ENCODE measurements at places on chromosomes 11 and 22. TPM values are rescaled to one million over a fixed set of nuclear protein-coding genes. Genes with fewer than 3 reads are reported as not detected.

DNA sequence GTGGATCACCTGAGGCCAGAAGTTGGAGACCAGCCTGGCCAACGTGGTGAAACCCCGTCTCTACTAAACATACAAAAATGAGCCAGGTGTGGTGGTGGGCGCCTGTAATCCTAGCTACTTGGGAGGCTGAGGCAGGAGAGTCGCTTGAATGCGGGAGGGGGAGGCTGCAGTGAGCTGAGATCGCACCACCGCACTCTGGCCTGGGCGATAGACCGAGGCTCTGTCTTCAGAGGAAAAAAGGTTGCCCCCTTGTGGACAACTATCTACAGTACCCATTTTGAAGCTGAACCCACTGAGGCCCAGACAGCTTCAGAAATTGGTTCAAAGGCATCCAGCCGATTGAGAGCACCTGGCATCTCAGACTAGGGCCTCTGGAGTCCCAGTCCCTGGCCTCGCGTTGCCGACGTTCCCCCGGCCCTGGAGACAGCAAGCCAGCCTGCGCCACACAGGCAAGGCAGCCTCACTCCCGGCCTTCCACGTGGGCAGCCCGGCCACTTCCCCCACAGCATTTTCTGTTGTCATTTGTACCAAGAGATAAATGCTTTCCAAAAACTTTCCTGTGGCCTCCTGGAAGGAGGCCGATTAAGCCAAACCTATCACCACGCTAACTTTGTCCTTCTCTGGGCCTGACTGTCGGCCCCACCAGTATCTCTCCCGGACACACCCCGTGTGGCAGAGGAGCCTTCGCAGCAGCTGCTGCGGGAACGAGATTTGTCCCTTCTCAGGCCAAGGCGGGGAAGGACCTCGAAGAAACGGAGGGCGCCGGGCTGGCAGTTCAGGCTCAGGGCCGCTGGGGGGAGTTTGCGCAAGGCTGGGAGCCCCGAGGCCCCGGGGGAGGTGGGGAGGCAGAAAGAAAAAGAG lies 82.8 kb downstream of the FLI1 start:
- peak; percentile 33 for DNase-seq

GRCh38 chr11:123742724-123743120 lies 1.3 kb upstream of the ZNF202 start:
- DNase-seq: no peak

DNA sequence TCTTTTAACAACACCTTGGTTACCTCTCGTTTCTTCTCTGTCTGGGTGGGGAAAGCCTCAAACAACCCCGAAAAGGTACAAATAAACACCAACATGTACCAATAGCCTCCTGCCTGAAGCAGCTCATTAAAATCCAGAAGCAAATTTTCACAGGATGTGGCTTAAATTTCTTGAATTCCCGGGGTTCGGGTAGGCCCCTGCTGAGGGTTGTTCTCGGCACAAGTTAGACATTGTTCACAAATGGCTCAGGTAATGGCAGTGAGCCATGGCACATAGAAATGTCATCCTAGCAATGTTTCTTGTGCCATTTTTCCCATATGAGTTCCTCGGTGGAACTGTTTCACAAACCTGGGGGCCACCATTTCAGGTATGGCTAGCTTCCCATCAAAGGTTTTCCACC lies 19.7 kb upstream of the GLYATL1 start:
- peak; percentile 6 for DNase-seq

- no peak for DNase-seq
Measured at GRCh38 chr22:26318975-26319374, 110.1 kb upstream of the ASPHD2 start.

GRCh38 chr22:40044870-40045834 lies 50.4 kb downstream of the FAM83F start:
- peak; percentile 15 for DNase-seq

GRCh38 chr11:131345406-131345805 lies 25.0 kb upstream of the NTM start:
- DNase-seq: no peak

DNA sequence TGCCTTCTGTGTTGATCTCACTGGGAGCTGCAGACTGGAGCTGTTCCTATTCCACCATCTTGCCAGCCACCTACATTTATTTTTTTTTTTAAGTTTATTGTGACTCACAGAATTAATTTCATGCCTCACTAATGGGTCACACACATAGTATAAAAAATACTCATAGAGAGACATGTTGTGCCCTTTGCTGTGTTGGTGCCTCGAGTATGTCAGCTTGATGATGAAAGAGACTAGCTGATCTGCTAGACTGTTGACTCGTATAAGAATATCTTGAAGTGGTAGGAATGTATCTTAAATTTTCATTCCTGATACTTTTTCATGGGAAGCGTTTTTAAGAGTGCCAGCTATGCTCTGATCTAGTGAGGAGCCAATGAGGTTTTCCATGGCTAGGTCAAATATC lies 28.6 kb upstream of the AMPD3 start:
- peak; percentile 48 for DNase-seq

- no peak for DNase-seq
Measured at GRCh38 chr11:112163875-112164685, at the start of gene IL18. TSS of gene IL18 (minus strand) at chr11:112164094. CDS start at chr11:112155053, 9,041 bp downstream.

DNA sequence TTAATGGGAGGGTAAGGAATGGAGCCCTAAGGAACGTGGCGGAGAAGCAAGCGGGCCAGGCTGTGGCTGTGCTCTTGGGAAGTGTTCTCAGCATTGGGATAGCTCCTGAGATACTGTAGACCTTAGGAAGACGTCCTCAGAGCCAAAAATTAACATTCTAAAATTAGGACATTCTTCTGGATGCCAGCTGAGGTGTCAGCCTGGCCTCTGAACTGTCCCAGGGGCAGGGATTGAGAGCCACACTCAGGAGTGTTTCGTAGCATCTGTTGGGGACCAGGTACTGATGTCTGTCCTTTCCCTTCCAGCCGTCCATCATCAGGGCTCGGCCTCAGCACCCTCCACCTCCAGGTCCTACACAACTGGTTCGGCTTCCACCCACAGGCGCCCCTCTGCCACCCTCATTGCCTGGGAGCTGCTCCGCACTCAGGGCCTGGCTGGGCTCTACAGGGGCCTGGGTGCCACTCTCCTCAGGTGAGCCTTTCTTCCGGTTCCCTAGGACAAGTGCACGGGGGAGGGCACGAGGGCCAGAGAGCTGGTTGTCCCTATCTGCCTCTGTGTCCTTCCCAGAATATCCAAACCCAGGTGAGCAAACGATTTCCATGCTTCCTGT lies 23.6 kb downstream of the SLC25A18 start:
- no peak for DNase-seq

GRCh38 chr22:17842386-17842785 lies 68.1 kb upstream of the BID start:
- no peak for DNase-seq

DNA sequence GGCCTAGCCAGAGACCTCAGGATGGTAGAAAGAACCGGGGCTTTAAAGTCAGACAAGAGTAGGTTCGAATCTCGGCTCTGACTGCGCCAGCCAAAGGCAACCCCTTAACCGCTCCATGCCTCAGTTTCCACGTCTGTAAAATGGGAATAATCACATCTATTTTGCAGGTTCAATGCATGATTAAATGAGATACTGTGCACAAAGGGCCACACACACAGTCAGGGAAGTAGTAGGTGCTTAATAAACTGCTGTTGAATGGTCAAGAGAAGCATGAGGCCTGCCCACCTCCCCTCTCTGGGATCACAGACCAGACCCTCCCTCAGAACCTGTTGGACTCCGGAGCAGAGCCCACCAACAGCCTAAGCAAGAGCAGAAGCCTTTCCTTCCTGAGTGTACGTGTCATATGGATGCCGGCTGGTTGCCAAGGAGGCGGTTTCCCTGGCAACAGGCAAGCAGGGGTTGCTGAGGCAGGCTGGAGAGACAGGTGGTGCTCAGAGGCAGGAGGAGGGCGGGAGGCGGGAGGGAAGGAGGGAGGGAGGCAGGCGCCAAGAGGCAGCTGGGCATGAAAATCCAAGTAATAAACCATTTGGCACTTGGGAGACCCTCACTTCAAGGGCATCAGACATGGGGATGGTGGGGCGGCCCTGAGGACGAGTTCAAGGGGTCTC lies 43.9 kb downstream of the NFAM1 start:
- DNase-seq: peak; percentile 17

GRCh38 chr11:24005202-24005876 lies 491.5 kb upstream of the LUZP2 start:
- no peak for DNase-seq

GRCh38 chr11:9301720-9302119 lies 12.7 kb downstream of the TMEM41B start:
- no peak for DNase-seq

- no peak for DNase-seq
Measured at GRCh38 chr22:49242480-49242879, 585.2 kb downstream of the BRD1 start.

DNA sequence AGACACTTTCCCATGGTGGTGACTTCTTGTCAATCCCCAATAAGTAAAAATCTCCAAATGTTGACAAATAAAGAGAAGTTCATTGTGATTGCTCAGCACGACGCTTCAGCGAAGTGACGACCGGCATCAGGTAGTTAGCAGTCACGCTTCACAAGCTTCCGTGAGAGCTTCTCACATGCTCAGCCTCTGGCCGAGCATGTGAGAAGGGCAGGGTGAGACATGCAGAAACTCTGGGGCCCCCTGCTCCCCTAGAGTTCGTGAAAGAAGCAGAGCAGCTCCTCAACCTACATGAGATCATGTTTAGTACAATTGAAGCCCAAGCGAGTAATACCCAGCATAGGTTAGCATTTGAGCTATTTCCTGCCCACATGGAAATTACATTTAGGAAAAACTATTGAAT lies 4.4 kb upstream of the C11orf16 start:
- no peak for DNase-seq

GRCh38 chr11:35563484-35564244 lies 38.2 kb upstream of the PAMR1 start:
- peak; percentile 37 for DNase-seq

GRCh38 chr22:45548247-45548840 lies 45.7 kb downstream of the FBLN1 start:
- no peak for DNase-seq

GRCh38 chr11:116742104-116742503 lies 30.7 kb downstream of the BUD13 start:
- peak; percentile 62 for DNase-seq

DNA sequence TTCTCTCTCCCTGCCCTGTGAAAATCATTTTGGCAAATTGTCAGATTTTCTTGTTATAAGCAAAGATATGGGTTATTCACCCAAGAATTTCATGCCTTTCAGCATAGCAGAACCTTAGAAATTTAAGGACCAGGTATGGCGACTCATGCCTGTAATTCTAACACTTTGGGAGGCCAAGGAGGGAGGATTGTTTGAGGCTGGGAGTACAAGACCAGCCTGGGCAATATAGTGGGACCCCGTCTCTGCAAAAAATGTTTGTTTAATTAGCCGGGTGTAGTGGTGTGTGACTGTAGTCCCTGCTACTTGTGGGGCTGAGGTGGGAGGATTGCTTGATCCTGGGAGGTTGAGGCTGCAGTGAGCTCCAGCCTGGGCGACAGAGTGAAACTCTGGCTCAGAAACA lies 27.6 kb downstream of the APLP2 start:
- no peak for DNase-seq

- DNase-seq: no peak
Measured at GRCh38 chr11:113518716-113519495, 43.7 kb upstream of the DRD2 start.

- no peak for DNase-seq
Measured at GRCh38 chr22:40400159-40400558, 29.8 kb downstream of the SGSM3 start.

GRCh38 chr22:21928048-21928447 lies 24.6 kb downstream of the PPM1F start:
- DNase-seq: no peak

DNA sequence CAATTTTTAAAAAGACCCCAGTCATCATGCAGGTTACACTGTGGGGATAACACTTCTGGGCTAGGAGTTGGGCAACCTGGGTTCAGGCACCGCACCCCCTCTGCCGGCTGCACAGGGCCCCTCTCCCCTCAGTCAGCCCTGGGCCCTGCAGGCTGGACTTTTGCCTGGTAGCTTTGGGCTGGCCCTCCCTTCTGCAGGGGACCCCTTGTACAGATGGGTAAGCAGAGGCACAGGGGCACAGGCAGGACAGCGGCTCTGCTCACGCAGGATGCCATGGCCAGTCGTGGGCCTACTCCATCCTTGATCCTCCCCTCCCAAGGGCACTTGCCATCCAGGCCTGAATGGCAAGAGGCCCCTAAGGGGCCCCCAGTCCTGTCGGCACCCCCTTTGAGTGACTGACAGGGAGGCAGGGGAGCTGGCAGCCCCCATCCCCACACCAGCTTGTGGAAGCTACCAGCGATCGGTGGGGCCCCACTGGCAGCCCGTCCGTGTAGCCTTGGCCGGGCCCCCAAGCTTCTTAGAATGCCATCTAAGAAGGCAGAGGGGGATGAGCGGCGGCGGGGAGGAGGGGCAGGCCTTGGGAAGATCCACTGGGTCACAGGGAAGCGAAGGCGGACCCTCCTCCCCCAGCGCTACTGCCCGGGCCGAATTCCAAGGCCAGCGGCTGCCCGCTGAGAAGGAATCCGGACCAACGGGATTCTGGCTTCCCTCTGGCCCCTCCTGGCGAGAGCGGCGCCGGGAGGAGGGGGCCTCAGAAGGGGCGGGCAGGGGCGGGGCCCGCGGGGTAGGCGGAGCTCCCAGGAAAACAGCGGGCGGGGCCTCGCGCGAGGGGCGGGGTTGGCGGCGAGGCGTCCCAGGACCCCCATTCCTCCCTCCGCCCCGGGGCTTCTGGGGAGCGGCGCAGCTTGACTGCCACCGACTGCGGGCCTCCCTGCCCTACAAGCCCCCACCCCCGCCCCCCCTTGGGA lies 6.8 kb upstream of the CHKA start:
- peak; percentile 40 for DNase-seq

- DNase-seq: peak; percentile 50
Measured at GRCh38 chr11:35658020-35658948, 4.3 kb upstream of the TRIM44 start.

DNA sequence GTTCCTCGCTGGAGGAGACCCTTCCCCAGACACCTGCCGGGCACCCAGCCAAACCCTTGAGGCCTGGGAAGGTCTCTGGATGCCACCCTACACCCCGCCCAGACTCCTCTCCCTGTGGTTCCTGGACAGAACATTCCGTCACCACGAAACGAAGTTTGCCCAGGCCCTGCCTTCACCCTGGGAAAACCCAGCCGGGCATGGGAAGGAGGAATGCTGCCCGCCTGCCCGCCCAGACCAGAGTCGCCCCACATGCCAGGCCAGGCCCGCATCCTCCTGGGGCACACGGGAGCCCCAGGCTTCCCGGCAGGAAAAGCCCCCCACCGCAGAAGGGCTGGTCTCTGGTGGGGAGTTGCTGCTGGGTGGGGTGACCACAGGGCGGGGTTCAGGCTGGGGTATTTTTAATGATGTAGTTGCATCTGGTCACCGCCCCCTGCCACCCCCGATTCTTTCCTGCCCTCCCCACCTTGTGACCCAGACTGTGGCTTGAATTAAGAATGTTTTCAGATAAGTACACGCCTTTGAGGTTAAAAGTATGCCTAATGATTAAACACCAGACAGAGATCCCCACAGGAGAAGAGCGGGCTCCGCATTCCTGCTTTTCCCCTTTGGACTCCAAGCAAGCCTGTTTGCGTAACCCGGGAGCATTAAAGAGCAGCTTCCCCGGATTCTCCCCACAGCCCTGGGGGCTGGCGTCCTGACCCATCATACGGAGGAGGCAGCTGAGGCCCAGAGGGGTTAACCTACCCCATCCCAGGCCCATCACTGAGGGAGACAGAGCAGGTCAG lies 44.6 kb upstream of the PPARA start:
- DNase-seq: peak; percentile 59

- DNase-seq: no peak
Measured at GRCh38 chr22:48138855-48139254, 1376.4 kb downstream of the TBC1D22A start.

Gene RBMXL2
- not detected for total RNA-seq

Gene ACTN3
- total RNA-seq: under 0.01 TPM

Gene KRTAP5-5
- total RNA-seq: not detected

Gene MMP3
- total RNA-seq: 0.28 TPM

Gene CDHR5
- not detected for total RNA-seq

Gene UBQLN3
- not detected for total RNA-seq

Gene CSF2RB
- not detected for total RNA-seq
